GM12891 (cell line): ENCODE measurements at places on chromosomes 3 and 15.

DNA sequence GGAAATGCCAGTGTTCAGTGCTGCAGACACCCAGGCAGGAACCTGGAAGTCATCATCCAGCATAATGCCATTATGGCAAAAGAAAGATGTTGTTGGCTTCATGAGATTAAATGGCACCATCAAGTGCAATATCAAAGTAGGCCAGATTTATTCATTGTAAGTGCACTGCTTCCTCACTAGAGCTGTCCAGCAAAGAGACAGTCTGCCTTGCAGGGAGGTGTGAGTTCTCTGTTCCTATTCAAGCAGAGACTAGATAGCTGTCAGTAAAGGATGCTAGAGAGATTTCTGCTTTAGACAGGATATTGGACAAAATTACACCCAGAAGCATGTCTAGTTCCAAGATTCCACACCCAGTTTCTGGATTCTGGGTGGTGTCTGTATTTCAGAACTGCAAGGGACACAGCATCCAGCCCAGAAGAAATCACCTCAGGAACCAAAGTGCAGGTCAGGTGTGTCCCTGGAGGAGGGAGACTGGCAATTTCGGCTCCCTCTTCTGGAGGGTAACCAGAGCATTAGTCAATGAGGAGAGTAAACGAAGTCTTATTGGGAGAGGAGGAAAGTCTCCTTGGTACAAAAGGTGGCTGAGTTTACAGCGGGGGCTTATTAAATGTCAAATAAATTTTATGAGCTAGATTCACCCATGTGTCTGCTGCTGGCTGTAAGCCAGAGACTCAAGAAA, 377.3 kb downstream of the EPHB1 start:
- no peak for DNase-seq

GRCh38 chr3:43031485-43031884, 52.4 kb downstream of the GASK1A start:
- DNase-seq: no peak

DNA sequence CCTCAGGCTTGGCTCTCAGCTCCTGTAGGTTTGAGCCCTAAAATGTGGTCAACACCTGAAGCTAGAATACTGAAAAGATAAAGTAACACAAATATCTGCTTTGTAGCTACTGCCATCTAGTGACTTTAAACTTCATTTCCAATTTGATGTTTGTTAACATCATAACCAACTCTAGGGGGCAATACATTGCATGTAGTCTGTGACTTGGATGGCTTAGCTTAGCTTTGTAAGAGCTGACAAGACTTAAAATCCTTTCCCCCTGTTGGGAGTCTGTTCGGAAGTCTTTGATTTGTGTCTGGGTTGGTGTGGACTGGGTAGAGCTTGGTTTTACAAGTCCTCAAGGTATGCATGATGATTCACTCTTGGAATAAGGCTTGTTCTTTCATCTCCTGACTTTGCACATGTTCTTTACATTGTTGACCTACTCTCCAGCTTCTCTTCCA, 51.7 kb downstream of the SCN11A start:
- DNase-seq: peak; percentile 27

DNA sequence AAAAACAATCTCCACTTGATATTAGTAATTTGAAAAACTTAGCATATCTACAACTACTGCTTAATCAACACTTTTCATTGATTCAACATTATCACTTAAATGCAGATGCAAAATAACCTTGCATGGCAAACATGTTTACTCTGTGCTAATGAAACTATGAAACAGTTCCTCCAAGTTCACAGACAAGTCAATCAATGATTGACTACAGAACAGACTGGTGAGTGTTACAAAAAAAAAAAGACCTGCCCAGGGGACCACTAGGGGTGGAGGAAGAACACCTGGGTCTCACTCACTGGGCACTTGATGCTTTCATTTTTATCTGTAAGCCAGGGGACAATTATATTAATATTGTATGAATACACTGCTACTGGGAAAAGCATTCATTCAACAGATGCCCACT, 4.3 kb upstream of the NR2C2 start:
- no peak for DNase-seq

DNA sequence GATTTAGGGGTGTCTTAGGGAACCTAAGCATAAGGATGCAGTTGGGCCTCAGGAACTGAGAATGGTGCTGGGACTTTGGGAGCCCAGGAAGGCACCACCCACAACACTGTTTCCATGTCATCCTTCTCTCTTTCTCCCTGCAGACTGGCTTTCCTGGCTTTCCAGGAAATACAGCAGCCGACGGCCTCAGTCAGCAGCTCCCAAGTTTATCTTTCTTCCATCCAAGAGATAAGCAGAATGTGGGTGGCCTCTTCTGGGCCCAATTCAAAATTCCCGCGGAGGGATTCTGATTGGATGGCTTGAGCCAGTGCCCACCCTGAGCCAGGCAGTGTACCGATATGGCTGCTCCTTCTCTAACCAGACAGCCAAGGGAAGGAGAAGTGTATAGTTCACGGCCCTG, 4.5 kb upstream of the CLN6 start:
- DNase-seq: no peak

DNA sequence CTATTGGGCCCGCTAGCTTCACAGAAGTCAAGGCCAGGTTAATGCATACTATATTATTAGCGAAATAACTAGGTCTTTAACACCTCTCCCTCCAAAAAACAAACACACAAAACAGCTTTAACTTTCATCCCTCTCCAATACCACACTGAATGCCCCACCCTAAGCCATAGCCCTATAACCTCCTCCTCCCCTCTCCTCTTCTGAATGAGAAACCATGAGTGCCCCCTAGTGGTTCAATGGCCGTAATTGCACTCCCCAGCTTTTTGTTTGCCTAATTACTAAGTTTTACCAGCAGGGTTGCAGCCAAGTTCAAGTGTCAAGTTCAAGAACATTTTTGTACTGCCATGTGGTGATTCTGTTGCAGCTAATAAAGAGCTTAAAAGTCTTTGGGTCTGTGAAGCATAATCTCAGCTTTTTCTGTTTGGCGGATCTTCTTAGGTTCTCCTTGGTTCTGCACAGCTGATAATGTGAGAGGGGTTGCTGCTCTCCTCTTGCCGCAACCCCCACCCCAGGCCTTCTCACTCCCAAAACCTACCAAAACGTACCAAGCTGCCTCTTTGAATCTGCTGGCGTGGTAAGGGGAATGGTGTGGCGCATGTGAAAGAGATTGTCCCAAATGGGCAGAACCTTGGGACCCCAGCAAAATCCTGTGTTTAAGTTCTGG, 57.9 kb downstream of the RPL22L1 start:
- peak; percentile 42 for DNase-seq

GRCh38 chr15:66617137-66618090, 51.6 kb upstream of the LCTL start:
- DNase-seq: no peak

DNA sequence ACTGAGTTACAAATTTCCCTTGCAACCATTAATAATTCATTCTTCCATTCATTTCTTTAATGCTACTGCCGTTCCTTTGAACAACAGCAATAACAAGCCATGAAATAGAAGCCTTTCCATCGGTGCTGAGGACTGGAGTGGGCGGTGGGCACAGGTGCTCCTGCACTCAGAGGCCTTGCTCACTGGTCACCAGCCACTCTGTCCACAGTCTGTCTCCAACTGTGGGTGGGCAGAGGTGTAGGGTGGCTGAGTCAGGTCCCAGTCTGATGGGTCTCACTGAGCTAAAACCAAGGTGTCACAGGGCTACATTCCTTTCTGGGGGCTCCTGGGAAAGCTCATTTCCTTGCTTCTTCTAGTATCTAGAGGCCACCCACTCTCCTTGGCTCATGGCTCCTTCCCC, 6.3 kb upstream of the FAM3D start:
- DNase-seq: no peak

DNA sequence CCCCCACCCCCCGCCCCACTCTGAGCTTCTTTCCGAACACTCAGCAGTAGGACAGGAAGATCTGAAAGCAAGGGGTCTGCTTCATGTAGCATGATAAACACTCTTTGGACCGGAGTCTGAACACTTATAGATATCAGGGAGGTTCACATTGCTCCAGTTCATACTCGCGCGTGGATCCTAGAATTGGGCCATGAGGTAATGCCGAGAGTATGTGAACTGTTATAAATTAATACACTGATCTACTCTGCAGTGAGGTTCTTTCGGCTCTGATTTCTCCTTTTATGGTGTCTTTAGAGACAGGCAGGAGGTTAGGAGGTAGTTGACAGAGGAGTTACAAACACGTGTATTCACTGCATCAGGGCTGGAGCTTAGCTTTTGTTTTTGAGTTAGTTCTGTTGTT, 223.0 kb downstream of the THSD4 start:
- DNase-seq: no peak

GRCh38 chr15:94324835-94325767, 93.7 kb downstream of the MCTP2 start:
- DNase-seq: no peak

- DNase-seq: peak; percentile 41
These were observed 17.6 kb upstream of the ALDH1L1 start for GRCh38 chr3:126197854-126198584.

DNA sequence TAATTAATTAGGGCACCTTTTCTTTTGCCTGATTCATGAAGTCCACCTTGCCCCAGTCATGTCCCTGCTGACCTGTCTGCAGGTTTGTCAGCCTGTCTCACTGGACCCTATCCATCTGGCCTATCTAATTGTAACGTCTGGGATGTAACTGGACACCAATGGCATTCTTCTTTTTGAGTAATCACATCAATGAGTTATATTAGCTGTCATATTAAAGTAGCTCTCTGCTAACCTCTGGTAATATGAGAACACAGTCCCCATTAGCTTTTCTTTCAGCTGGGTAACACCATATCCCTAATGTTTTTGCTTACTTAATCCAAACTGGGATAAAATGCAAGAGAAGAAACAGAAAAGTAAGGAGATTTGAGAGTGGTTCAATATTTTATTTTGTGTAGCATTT, 166.2 kb upstream of the VEPH1 start:
- no peak for DNase-seq

DNA sequence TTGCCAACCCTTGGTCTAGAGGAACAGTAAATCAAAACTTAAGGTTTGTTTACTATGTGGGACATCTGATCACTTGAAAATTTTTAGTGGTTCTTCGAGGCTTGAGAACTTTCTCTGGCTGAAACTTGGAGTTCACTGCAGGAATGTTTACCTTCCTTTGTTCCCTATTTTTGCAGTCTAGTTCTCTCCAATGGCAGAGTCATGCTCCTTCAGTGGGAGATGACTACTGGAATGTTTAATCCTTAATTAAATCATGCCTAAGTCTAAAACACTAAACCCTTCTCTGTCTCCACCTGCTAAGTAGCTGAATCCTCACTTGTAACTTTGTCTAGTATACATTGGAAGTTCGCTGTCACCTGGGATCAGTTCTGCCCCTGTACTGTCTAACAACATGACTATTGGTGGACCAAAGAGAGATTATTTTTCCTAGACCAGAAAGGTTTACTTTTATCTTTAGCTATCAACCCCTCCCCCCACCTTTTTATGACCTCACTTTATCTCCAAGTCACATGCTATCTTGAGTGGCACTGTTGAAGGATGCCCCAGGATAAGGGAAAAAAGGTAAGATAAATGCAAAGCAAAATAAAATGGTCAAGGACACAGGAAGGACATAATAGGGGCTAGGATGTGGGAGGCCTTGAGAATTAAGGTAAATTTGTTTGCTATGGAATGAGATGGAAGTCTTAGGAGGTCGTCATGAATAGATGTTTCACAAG, 1.2 kb upstream of the ZNF609 start:
- no peak for DNase-seq

DNA sequence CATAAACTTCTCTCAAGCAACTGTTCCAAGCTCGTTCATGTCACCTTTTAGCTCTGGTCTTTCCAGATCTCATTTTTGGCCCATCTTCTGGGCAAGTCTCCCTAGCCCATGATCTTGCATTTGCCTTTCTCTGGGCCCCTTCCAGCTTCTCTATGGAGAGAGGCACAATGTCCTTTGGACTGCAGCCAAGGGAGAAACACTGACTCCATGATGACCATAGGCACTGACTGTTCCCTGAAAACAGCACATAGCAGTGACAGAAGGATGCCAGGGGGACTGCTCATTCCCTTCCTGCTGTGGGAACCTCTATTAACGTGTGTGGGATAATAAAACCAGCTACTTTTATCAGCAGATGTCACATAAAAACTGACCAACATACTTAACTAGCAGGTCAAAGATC, 60.3 kb downstream of the STRIT1 start:
- no peak for DNase-seq

DNA sequence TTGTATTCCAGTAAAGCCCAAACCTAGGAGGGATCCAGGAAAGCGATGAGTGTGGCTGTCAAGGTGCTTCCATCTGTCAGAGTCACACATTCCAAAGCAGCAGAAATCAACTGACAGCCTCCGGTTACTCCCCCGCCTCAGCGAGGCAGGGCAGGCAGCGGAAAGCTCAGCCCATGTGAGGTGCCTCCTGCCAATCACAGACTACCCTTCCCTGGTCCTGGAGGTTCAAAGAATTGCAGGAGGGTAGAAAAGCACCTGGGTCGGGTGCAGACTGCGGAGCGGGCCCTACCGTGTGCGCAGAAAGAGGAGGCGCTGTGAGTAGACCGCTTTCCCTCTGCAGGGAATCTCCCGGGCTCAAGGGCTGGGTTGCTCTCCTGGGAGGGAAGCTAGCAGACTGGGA, at the start of gene UPK1B:
Gene UPK1B (plus strand): TSS at position 274 of the 400 bp plus-strand sequence. CDS start 13,144 bp downstream, outside the sequence.
- no peak for DNase-seq
